Anterior cingulate cortex (tissue), 58 donors: ENCODE measurements at places on chromosomes 7 and 10.

DNA sequence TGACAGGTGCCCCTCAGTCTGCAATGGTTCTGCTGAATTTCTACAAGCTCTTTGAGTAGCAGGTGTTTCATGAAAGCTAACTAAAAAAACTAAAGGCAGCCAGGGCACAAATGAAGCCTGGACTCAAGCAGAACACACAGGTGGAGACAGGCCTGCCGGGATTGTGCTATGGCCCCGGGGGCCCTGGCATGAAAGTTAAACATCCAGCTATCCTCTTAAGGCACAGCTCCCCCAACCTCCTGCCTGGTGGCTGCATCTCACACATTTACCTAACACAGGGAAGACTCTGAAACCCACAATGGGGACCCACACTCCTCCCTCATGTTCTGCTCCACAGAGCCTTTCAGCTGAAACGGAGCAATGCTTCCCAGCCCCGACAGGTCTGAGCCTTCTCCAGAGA lies 76.3 kb upstream of the CAMK2B start:
- no peak for DNase-seq

GRCh38 chr7:45052011-45052410 lies 36.8 kb downstream of the NACAD start:
- no peak for DNase-seq

DNA sequence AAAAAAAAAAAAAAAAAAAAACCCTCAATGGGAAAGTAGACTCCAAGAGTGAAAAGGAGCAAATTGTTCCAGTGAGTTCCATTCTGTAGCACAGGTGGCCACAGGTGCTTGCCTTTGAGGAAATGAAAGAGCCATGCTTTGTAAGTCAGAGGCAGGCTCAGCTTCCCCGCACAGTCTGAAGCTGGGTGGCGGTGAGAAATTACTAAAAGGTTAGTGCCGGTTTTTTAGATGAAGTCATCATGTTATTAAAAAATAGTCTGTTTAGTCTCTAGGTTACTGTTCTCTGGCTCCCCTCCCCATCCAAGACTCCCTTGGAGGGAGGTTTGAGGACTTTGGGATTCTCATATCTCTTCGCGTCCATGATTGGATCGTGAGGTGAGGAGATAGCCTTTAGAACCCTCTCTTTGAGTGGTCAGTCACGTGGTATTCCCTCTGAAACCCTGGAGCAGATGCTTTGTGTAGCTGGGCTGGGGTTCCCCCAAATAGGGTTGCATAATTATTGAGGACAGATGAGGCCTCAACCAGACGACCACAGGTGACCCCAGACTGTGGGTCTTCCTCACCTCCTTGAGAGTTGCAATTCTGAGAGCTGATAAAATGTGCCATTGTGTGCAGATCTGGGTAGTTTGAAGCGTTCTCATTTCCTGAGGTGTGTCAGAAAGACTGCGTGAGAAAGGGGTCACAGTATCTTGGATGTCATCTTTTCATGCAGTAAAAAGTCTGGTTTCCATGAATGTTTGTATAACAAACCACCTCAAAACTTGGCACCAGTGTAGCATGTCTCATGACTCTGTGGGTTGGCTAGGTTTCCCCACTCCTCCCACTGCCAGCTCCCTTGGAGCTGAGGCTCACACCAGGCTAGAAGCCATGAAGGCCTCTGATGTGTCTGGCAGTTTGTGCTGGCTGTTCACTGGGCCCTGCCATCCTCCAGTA lies 27.1 kb downstream of the OGDH start:
- DNase-seq: no peak

DNA sequence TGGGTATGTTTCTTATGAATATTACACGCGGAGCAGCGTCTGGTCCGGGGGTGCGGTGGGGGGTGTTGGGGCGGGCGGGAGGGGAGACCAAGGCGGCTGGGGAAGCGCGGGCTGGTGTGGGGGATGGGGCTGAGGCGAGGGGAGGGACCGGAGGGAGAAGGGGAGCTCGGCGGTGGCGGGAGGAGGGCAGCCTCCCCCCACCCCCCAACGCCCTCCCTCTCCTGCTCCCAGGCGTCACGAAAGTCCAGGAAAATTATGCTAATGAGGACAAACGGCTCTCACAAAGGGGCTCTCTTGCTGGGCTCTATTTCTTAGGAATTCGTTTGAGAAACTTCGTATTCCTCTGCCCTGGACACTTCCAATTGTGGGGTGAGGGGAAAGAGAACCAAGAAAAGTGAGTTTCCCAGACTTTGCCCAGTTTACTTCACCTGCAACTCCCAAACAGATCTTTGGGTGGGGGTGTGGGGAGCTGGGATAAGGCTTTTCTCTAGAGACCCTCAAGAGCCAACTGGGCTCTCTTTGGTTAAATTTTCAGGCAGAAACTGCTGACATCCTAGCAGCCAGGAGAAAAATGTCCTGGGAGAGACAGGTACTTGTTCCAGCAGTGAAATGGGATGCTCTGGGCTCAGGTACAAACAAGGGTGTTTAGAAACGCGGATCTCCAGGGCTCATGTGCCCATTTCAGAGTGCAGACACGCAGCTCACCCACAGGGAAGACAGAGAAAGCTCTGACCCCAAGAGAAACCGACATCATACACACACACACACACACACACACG lies 11.7 kb upstream of the HOXA2 start:
- no peak for DNase-seq

DNA sequence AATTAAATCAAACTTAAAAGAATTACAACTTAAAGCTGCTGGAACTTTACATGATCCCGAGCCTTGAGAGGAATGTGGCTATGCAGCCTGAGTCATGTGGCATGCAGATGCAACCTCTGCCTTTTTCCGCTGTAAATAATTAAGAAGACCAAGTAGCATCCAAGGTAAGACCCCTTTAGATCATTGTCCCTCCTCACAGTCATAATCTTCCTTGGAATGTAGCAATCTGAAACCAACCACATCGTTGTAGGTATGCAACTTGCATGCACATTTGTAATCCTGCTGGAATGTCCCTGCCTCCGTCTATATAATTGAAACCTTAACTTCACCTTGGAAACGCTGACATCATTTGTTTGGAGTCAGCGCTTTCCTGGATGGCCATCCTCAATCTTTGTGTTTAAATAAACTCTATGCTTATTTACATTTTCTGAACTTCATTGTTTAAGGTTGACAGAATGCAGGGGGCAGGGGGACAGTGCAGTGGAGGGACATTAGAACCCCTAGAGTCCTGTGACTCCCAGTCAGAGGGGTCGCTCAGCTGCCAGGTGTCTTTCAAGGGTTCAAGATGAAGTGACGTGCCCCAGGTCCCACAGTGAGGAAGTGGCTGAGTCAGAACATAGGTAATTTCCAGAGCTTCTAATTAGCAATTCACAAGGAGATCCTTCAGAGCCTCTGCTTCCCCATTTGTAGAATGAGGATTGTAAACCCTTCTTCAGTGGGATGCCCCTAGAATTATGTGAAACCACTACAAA lies 110.7 kb downstream of the RALA start:
- no peak for DNase-seq

DNA sequence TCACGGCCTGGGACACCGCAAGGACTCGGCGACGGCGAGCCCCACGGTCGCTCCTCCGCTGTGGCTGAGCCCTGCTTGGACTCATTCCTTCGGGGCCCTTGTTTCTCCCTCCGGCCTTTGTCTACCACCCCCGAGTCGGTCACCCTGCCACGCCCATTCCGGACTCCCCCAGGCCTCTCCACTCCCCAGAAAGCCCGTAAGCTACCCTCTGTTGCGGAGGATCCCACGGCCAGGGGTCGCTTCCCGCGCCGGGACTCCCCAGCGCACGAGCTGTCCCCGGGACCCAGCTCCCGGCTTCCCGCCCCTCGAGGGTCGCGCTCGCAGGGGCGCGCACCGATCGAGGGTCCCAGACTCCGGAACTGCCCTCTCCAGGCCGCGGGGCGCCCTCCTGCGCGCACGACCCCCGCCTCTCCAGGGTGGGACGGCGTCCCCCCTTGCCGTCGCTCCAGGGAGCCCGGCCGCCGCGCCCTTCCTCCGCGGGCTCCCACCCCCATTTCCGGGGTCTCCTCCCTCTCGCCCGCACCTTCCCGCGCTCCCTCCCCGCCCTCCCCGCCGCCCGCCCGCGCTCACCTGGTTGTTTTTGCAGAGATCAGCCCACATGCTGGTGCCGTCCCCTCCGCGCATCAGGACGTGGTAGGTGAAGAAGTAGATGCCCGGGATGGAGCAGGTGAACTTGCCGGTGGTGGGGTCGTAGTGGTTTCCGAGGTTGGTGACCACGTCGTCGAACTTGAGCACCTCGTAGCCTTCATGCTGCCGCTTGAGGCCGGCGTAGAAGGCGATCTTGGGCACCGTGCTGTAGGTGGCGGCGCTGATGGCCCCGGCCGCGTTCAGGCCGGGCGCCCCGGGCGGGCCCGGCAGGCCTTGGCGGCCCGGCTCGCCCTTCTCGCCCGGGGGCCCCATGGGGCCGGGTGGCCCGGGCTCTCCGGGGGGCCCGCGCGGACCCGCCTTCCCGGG lies 1.5 kb downstream of the C1QL3 start:
- no peak for DNase-seq

GRCh38 chr10:102596506-102596971 lies 47.7 kb upstream of the TRIM8 start:
- DNase-seq: peak; percentile 42

GRCh38 chr7:144048648-144049047 lies at the start of gene OR2A5:
Gene OR2A5, plus strand, starts transcription at chr7:144048948. Its CDS starts 1,454 bp downstream, at chr7:144050402.
- no peak for DNase-seq

- DNase-seq: no peak
These were observed 240.5 kb upstream of the FZD8 start for GRCh38 chr10:35882422-35883150.

- no peak for DNase-seq
These were observed 143.2 kb downstream of the JAZF1 start for GRCh38 chr7:28037220-28038010.

GRCh38 chr7:12210179-12211053 lies 678 bp upstream of the TMEM106B start:
- DNase-seq: no peak

DNA sequence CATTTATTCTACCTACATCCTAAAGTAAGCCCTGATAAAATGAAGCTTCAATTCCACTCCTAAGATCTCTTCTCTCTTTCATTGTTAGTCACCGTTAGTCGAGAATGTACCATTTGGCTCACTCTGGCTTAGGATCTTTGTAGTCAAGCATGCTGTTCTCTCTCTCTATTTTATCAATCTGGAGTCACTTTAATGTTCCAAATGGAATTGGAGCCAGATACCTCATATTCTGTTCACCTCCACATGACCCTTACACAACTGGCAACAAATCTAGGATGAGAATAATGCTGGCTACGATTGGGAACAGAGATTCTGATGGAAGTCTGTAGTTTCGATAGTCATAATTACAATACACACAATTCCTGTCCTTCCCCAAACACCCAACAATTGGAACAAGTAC lies 213.7 kb downstream of the TWIST1 start:
- DNase-seq: no peak
